GM20000 (cell line): ENCODE measurements at places on chromosomes 4 and X.

- no peak for DNase-seq
These were observed 50.8 kb upstream of the TXK start for GRCh38 chr4:48184882-48185281.

DNA sequence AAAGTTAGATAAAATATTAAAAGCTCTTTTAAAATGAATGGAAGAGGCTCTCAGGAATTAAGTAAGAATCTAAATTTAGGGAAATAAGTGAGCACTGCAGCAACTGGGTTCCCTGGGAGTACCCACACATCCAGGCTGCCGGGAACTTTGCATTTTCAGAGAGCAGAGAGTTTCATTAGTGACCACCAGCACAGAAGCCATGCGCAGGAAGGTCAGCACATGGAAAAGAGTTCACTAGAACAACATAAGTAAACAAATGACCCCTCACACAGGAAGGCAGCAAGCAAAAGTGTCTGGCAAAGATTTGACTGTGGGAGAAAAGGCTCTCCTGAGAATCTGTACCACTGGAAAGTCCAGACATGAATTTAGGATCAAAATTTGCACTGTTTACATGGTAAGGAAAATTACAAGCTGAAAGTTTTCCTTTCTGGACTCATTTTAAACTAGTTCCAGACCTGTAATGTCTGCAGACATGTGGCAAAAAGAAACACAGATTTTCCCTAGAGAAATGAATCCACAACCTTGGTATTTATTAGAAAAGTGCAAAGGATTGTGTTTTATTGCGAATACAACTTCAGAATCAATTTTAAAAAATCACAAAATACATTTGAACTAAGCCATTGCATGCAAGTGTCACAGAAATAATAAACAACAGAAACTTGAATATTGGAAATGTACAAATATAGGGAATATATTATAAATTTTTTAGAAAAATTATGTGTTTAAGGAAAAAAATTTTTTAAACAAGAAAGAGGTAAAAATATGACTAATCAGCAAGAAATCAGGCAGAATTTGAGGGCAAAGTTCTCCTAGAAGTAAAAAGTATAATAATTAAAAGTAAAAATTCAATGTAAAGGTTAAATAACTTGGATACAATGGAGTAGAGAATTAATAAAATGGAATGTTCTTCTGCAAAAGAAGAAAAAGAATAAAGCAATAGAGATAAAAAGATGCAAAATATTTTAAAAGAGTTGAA lies 18.4 kb upstream of the MYOZ2 start:
- no peak for DNase-seq

GRCh38 chr4:42216664-42217063 lies 64.2 kb upstream of the BEND4 start:
- no peak for DNase-seq

DNA sequence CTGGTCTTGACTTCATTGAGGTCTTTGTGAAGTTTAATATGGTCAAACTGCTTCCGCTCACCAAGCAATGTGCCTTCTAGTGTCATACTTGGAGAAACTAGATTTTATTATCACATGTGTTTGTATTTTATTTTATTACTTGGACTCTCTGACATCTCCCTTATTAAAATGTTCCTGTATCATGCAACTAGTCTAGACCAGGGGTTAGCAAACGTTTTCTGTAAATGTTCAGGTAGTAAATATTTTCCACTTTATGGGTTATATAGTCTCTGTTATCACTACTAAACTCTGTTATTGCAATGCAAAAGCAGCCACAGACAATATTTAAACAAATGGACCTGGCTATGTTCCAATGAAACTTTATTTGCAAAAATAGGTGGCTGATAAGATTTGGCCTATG lies 443.8 kb downstream of the MID1IP1 start:
- no peak for DNase-seq

- no peak for DNase-seq
These were observed 10.0 kb upstream of the CC2D2A start for GRCh38 chr4:15459706-15460105.

DNA sequence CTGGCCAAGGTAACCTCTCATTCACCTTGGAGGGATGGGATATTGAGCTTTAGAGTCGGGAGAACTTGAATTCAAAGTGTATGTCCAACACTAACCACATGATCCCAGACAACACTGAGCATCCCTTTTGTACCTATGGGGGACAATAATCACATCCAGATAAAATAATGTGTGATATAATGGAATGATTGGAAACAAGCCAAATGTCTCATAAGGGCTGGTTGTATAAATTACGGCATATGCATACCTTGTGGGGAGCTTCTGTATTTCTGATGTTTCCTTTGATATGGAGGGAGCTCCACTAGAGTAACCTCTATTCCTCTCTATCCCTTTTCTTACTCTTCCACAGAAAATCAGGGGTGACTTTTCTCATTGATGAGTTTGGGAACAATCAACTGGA lies 40.7 kb upstream of the LDB2 start:
- no peak for DNase-seq

DNA sequence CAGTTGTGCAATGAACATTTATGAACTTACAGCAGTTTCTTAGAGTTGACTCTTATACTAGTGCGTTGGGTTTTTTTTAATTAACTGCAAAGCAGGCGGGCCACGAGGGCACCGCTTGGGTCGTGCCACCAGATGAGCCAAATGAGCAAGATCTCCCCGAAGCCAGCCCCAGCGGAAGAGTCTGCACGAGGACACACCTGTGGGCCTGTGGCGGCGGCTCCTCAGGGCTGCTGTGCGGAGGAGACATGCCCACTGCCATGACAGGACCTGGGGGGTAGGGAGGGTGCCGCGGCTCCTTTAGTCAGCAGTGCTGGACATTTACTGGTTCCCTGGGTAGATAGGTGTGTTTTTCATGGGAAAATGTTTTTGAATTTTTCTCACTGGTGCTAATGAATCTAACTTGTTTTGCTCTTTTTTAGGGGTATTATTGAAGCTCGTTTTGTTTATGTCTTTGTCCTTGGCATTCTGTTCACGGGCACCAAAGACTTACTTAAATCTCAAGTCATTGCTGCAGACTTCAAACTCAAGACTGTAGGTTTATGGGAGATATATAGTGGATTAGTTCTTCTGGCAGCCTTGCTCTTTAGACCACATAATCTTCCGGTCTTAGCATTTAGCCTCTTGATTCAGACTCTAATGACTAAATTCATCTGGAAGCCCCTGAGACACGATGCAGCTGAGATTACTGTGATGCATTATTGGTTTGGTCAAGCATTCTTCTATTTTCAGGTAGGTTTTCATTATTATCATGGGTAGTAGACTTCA lies 31.2 kb downstream of the PIGG start:
- no peak for DNase-seq

DNA sequence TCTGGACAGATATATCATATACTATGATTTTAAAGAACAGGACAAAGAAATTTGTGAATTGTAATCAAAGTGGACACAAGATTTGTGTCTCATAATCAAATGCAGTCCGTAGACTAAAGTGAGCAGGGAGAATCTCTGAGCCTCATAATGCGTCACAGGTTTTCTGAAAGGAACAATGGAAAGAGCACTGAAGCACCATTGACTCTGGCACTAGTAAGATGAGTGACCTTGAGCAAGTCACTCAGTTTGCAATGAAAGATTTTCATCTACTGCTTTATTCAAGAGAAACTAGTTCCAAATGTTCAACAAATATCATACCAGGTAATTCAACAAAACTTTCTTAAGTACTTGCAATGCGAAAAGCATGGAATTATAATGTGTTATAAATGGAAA lies 315.3 kb downstream of the MAPK10 start:
- DNase-seq, result no peak

DNA sequence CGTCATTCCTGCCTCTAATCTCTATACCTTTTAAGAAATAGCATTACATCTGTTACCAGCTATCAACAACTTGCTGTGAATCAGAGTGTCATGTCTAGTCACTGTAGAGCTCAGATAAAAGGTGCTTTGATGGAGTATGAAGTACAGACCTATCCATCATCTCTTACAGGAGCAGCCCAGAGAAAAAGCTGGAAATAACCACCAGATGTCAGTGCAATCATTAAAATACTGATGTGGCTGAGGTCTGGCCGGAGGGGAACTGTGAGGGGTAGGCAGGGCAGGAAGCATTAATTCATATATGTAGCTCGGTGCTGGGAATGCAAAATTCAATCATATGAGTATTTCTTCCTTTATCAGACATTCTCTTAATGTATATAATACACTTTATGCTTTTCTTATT lies 100.6 kb downstream of the AKAP4 start:
- peak; percentile 4 for DNase-seq

DNA sequence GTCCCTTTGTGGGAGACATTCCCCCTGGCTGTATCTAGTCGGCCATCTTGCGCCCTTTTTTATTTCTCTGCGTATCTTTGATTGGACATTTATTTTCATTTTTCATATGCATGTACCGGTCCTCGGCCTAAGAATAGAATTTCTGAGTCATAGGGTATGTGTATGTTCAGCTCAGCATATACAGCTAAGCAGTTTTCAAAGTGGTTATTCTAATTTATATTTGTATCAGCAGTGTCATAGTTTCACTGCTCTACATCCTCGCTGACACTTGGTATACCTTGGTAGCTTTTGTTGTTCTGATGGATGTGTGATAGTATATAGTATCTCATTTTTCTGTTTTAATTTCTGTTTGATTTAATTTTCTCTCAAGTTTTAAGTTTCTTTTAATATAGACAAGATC lies 38.7 kb downstream of the BEX3 start:
- no peak for DNase-seq

GRCh38 chr4:165151734-165152133 lies 39.1 kb upstream of the TMEM192 start:
- DNase-seq, result no peak

- no peak for DNase-seq
These were observed 50.4 kb downstream of the DCTD start for GRCh38 chr4:182866746-182867145.

DNA sequence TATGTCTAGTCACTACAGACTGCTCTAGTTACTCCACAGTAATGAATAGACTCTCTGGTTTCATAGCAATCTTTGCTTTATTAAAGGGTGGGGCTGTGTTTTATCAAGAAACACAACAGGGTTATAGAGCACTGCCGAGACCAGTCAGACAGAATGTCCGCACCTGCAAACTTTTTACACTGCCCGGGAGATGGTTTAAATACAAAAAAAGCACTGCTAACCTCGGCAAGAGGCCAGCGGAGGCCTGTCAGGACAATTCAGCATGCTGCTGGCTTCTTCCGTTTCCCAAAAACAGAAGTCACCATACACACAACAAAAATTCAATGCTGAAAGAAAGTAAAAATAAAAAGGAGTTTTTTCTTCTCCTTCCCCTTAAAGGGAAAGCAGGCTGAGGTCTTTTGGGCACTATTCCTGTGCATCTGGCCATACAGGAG lies 67.4 kb downstream of the IRF2 start:
- DNase-seq, result no peak

GRCh38 chr4:140056015-140056414 lies 98.0 kb downstream of the MAML3 start:
- no peak for DNase-seq

- no peak for DNase-seq
These were observed 97.6 kb downstream of the GABRB1 start for GRCh38 chr4:47128991-47129390.

DNA sequence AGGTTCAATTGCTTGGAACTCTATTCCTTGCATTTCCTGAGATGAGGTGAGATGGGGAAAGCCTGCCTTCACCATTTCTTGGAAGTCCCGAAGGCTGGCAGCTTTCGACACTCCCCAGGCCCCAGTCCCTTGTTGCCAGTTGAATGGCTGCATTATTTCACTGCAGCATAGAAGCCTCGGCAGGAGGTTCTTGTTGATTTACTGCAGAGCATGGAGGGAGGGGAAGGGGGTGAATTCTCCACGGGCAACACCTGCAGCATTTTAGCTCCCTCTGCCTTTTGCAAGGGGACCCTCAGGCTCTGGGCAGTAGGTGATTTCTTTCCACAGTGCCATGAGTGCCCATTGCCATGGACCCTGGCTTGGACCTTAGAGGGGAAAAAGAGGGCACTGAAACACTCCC lies 10.7 kb upstream of the BCLAF3 start:
- no peak for DNase-seq

DNA sequence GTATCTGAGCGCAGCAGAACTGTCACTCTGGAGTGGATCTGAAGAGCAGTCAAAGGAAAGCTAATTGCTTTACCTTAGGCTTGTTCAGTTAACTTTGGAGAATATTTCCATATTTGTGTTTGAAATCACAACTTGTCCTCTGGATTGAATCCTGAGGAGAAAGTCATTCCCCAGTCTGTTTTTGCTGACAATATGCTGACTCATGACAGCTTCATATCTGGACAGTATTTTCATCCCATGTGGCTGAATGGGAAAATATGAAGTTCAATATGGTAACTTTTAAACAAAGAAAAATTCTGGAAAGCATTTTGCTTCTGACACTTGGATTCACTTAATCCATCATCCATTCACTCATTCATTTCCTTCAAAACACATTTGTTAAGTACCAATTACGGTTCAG lies 46.3 kb upstream of the MAGEC3 start:
- DNase-seq, result no peak

- DNase-seq, result no peak
These were observed 97.4 kb upstream of the CAMK2D start for GRCh38 chr4:113858924-113859323.

- DNase-seq, result no peak
These were observed 341.1 kb downstream of the GBA3 start for GRCh38 chr4:23033796-23034195.

GRCh38 chr4:87540146-87541058 lies 11.2 kb upstream of the SPARCL1 start:
- DNase-seq, result no peak

- peak; percentile 37 for DNase-seq
These were observed 23.2 kb downstream of the PRPS2 start for GRCh38 chrX:12814420-12814819.

DNA sequence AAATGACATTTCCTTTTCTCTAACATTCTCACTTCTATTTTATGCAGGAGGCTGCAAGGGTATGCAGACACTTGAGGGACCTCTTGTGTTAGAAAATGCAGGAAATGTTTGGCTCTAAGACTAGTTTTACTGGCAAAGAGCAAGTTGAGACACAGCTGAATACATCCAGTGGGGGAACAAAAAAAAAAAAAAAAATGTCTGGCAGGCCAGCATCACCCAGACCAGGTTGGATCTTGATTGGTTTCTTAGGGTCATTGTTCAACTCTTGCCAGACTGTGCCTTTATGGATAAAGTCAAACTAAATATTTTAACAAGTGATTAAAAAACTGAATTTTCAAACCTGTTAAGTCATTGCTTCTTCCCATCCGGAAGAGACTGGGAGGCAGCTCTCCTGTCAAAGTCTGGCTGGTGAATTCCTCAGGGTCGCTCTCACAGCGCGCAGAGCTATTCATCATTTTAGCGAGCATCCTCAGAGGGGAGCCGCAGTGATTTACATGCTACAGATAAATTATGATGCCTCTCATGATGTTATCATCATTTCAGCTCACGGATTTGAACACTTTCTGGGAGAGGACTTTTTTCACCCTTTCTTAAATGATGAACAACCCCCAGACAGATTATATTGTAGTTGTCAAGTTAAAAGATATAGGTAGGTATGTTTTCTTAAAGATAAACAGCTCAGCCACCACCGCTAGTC lies 23.6 kb upstream of the PACRGL start:
- DNase-seq, result no peak

- DNase-seq, result no peak
These were observed 17.5 kb downstream of the TRAPPC2 start for GRCh38 chrX:13716905-13717304.
